ENCODE measurements at places on chromosomes 6 and 20. TPM values are rescaled to one million over a fixed set of nuclear protein-coding genes. Genes with fewer than 3 reads are reported as not detected.

The OR2H1 gene
- not detected for total RNA-seq

The RHAG gene
- not detected for total RNA-seq

The FERMT1 gene
- total RNA-seq: not detected

The PPP1R3G gene
- total RNA-seq: 0.05 TPM

The LINC00237 gene
- total RNA-seq: not detected

The IL17F gene
- total RNA-seq: 9.1 TPM

The ZDHHC14 gene
- 7.8 TPM for total RNA-seq

The RALGAPB gene
- total RNA-seq: 36.7 TPM

The MTFR2 gene
- 23.9 TPM for total RNA-seq

DNA sequence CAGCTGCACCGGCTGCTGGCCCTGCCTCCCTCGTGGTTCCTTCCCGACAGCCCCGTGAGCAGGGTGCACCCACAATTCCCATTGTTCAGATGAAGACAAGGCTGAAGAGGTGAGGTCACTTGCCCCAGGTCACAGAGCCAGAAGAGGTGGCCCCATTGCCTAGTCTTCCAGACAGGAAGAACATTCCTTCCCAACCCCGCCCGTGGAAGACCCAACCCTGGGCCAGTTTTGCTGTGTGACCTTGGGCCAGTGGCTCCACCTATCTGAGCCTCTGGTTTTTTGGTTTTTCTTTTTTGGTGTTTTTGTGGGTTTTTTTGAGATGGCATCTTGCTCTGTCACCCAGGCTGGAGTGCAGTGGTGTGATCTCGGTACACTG lies 61.7 kb downstream of the RIPOR3 start:
- DNase-seq: no peak

DNA sequence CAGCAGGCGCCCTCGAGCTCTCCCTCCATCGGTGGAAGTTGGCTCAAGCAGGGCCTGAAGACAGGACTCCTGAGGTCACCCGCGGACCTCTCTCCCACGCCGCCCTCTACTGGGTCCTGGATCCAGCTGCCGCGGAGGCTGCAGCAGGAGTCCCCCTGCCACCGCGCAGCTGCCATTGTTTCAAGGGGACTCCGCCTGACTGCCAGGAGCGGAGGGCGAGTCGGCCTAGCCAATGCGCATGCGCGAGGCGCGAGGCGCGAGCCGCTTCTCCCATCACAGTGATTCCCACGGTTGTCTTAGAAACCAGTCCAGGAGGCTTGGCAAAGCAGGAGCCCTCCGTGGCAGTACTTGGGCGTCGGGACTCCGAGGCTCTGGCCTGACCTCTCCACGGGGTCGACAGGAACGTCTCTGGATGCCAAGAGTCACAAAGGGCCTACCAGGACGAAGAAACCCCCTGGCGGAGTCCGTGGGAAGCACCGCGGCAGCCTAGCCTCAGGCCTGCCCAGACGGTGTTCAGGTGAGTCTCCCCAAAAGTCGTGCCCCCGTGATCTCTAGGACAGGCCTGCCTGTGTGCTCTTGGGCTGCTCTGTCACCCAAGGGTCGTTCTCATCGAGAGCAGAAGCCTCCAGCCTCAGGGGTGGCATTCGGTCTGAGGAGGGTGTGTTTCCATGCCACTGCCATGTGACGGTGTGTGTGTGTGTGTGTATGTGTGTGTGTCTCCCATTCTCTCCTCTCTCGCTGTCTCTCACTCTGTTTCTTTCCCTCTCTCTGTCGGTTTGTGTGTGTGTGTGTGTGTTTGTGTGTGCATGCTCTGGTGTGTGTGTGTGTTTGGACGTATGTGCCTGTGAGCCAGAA lies 290.6 kb upstream of the ZNF337 start:
- DNase-seq: peak; percentile 52

- no peak for DNase-seq
Measured at GRCh38 chr6:129641344-129641743, 68.6 kb downstream of the ARHGAP18 start.

GRCh38 chr20:32966881-32967781 lies 37.1 kb downstream of the SUN5 start:
- peak; percentile 85 for DNase-seq

DNA sequence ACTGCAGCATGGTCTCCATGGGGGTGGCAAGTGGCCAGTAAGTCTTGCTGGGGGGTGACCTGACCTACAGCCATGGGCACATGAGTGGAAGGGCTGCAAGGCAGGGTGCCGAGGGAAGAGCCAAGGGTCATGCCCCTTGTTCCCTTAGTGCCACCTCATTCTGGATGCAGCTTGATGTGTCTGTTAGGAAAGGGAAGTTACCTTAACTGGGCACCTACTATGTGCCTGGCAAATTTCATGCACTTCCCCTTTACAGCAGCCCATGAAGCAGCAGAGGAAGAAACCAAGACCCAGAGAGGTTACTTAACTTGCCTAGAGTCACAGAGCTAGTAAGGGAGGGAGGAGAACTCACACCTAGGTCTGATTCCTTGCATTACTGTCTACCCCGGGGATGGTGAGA lies 174.0 kb downstream of the MRPL14 start:
- no peak for DNase-seq

GRCh38 chr6:70270287-70271005 lies 32.4 kb downstream of the COL9A1 start:
- DNase-seq: no peak

GRCh38 chr20:44856442-44856841 lies 29.1 kb upstream of the YWHAB start:
- DNase-seq: no peak

GRCh38 chr6:48101290-48101689 lies 9.7 kb downstream of the PTCHD4 start:
- no peak for DNase-seq

DNA sequence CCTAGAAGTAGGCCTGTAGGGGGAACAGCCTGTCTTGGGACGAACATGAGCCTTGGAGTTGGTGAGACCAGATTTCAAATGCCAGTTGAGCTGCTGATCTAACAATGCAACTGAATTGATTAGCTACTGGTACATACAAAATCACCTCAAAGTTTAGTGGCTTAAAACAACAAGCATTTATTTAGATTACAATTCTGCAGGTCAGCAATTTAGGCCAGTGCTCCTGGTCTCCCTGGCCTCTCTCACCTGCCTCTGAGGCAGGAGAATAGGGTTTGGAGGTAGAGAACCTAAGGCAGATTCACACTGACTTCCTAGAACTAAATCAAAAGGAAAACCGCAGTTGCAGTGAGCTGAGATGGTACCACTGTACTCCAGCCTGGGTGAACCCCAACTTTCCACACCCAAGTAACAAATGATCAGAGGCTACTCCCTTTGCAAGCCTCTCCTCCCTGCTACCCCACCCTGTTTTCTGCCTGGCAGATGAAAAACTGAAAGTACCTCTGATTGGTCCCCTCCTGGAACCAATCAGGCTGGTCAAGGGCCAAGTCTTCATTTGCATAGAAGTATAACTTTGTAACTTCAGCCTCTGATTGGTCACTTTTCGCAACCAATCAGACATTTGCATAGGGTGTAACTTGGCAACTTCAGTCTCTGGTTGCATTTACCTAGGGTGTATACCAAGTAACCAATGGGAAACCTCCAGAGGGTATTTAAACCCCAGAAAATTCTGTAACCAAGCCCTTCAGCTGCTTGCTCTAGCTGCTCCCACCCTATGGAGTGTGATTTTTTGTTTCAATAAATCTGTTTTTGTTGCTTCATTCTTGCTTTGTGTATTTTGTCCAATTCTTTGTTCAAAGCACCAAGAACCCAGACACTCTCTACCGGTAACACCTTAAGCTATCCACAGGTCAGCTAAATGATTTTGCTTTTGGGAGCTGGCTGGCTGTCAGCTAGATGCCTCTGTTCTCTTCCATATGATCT lies 8.1 kb upstream of the UBR2 start:
- peak; percentile 45 for DNase-seq

DNA sequence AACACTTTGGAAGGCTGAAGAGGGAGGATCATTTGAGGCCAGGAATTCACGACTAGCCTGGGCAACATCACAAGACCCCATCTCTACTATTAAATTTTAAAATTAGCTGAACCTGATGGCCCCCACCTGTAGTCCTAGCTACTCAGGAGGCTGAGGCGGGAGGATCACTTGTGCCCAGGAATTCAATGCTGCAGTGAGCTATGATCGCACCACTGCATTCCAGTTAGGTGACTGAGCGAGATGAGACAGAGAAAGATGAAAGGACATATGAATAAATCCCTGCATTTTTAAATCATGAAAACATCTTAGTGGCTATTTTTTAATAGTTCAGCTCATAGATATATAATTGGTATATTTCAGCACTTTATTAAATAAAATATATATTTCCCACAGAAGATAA lies 93.8 kb downstream of the GPR63 start:
- DNase-seq: no peak

GRCh38 chr6:145734486-145735355 lies 599 bp downstream of the EPM2A start:
- peak; percentile 66 for DNase-seq

DNA sequence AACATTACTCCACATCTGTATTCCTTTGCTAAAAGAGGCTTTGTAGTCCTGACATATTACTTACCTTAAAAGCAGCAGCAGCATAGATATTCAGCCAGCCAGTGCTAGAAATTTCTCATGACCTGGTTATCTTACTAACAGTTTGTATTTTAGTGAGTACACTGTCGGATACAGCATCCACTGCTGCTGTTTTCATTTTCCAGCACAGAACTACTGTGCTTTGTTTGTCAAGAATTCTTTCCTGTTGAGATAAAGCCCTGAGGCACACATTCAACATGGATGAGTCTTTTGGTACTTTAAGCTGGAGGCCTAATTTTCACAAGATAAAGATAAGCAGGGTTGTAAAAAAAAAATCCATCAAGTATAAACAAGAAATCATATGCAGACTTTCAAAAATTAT lies 311.2 kb upstream of the OPRM1 start:
- DNase-seq: no peak

DNA sequence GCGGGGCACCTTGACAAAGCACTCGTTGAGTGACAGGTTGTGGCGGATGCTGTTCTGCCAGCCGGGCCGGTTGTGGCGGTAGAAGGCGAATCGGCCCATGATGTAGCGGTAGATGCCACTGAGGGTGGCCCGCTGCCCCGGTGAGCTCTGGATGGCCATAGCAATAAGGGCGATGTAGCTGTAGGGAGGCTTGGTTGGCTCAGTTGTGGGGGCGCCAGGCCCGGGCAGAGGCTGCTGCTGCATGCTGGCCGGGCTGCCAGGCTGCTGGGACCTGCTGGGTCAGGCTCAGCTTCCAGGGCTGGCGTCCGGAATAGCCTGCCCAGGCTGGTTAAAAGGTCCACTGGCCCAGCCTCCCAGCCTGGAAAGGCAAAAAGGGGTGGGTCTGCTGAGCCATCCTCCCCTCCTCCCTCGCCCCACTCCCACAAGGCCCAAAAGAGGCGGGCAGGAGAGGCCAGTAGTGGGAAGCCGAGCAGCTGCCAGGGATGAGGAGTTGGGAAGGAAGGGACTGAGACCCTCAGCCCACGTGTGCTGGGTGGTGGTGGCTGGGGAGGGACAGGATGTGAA lies at the start of gene FOXS1:
Gene FOXS1, minus strand, starts transcription at position 305 of the 564 bp plus-strand sequence. Its CDS starts 62 bp downstream, at position 243.
- DNase-seq: no peak

DNA sequence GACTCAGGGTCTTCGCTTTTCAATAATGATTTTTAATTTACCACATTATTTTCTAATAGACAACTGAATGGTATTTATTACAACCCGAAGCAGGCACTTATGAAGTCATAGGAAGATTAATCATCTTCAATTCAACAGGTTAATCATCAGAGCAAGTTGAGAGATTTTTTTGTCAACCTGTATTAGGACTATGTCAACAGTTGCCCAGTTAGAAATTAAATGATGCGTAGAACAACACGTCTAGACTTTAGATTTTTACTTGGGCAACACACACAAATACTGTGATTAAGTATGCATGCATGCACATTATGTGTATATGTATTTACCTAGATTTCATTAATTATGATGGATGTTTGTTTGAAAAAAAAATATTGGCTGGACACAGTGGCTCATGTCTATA lies 4.3 kb downstream of the ILRUN start:
- DNase-seq: no peak

- no peak for DNase-seq
Measured at GRCh38 chr20:48683467-48684175, 144.2 kb downstream of the PREX1 start.

GRCh38 chr6:122806291-122806690 lies 17.2 kb downstream of the SMPDL3A start:
- no peak for DNase-seq

GRCh38 chr6:33197431-33198048 lies 2.9 kb downstream of the RXRB start:
- peak; percentile 54 for DNase-seq

GRCh38 chr20:42923348-42923918 lies 266.3 kb downstream of the PTPRT start:
- DNase-seq: no peak

DNA sequence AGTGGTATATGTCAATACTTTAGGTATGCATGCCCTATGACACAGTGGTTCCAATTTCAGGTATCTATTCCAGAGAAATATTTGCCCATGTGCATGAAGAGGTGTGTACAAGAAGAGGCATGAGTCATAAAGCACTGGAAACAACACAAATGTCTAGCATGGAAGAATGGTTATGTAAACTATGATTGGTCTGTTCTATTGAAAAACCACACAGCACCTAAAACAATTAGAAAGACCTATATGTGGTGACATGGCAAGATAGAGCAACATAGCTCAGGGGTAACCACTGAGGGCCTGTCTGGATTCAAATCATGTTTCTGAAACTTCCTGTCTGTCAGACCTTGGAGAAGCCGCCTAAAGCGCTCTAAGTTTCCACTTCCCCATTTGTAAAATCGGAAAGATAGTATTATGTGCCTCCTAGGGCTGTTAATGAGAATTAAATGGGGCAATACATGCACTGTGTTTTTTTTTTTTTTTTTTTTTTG lies 76.0 kb upstream of the SHLD1 start:
- DNase-seq: no peak

DNA sequence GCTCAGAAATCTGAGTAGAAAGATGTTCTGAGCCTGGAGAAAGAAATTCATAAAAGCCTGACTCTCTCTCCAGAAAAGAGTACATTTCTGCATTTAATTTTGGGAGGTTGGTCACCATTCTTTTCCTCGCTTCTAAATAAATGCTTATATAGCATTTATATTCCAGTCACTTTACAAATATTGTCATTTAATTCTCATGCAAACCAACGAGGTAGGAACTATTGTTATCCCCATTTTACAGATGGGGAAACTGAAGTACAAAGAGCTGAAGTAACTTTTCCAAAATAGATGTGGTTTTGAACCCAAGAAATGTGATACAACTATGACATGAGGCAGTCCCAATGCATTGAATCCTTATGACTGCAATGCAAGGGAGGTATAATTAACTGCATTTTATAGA lies 4.5 kb upstream of the TRIB3 start:
- no peak for DNase-seq

GRCh38 chr20:10438217-10438616 lies 3.1 kb downstream of the SLX4IP start:
- no peak for DNase-seq

GRCh38 chr6:72321788-72322187 lies 300.1 kb upstream of the KCNQ5 start:
- DNase-seq: no peak

Data from activated CD4-positive, alpha-beta T cell treated with anti-CD3 and anti-CD28 coated beads, Interleukin-2, amount 10 ng/mL, durations not matched to agents 7 days and 5 days (primary cell).